Adipocyte (in vitro differentiated cells): ENCODE measurements at places on chromosomes 2 and 18.
A peak's percentile ranks its signal among the peaks of the same experiment; 100 is the strongest.

- DNase-seq = no peak
Observed at GRCh38 chr2:10022966-10023662, 20.2 kb upstream of the KLF11 start.

- DNase-seq = no peak
Observed at GRCh38 chr18:65661391-65661790, 89.4 kb upstream of the CDH7 start.

GRCh38 chr2:179311101-179311500 is 46.5 kb upstream of the SESTD1 start:
- DNase-seq = no peak

DNA sequence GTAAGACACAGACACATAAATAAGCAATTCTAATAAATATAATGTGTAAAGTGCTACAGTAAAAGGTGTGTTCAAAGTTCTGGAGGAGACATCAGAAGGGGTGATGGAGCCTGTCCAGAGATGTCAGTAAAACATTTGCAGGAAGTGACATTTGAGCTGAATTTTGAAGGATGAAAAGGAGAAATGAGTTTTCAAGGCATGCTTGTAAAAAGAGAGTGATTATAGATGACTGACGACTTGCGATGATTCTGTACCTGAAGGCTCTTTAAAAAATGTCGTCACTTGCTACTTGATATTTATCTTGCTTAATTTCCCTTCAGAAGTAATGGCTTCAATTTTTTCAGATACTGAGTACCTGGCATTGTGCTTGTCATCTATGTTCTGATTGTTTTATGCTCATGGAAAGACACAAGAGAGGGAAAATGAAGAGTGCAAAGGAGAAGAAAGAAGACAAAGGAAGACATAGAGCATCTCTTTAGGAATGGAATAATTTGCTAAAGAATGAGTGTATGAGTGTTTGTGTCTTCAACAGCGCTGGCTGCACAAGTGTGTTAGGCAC is 73.9 kb downstream of the PLA2R1 start:
- DNase-seq = no peak

- DNase-seq = no peak
Observed at GRCh38 chr2:126913329-126913728, 14.6 kb downstream of the TEX51 start.

GRCh38 chr2:69278366-69278765 is 108.7 kb downstream of the GFPT1 start:
- DNase-seq = no peak

DNA sequence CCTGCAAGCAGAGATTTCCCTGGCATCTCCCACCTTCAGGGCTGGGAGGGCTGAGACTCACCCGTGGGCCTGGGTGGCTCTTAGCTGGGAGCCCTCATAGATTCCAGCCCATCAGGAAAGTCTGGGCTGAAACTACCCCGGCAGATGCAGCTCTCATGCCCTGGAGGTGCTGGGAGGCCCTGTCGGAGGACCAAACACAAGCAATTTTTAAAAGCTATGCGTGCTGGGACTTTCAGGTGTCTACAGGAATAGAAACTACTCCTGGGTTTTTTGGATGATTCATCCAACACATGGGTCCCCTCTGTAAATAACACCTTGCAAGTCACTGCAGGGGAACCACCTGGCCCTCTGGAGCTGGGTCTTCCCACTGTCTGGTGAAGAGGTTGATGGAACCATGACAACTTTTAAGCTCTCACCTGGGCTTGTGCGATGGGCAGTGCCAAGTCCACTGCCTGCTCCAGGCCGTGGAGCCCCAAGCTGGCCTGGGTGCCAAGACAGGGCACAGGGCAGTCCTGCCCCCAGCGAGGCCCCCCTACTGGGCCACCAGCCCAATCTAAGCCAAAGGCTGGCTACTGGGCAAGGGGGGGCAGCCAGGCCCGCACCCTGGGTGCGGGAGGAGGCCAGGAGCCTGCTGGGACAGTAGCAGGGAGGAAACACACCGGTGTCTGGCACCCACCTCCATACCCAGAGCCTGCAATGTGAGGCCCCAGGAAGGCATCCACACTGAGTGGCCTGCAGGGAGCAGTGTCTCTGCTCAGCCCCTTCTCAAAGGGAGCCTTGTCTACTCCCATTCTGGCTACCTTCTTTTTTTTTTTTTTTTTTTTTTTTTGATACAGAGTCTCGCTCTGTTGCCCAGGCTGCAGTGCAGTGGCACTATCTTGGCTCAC is 1.1 kb upstream of the GPR55 start:
- DNase-seq = no peak

GRCh38 chr2:59824314-59824713 is 729.1 kb downstream of the BCL11A start:
- DNase-seq = no peak

DNA sequence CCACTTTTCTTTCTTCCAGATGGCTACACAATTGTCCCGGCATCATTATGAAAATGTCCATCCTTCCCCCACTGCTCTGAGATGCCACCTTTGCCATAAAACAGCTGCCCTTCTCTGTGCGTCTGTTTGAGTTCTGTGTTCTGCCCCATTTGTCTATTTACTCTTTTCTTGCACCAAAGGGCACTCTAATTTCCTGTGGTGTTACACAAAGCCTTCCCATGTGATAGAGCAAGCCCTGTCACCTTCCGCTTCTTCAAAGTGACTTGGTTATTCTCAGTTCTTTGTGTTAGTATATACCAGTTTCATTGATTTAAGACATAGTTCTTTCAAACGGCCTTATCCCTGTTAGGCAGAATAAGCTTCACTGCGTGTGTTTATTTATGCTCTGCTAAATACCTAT is 84.1 kb downstream of the FBXO15 start:
- no peak for DNase-seq

- no peak for DNase-seq
Observed at GRCh38 chr2:232038251-232038880, 76.9 kb downstream of the DIS3L2 start.

DNA sequence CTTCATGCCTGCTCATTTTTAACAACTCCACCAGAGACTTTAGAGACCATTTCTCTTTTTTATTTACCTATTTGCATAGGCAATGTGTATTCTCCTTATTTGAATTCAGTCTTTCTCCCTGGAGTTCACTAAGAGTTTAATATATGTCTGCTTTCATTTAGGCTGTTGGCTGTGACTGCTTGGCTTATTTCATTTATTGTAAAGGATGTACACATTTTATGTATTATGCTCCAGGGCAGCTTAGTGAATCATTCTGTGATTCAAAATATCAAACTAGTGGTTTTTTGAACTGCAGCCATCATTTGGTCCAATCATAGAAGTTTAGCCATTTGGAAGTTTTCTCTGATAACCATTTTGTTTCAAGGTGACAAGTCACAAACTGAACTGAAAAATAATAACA is 229.6 kb downstream of the LPIN1 start:
- no peak for DNase-seq

DNA sequence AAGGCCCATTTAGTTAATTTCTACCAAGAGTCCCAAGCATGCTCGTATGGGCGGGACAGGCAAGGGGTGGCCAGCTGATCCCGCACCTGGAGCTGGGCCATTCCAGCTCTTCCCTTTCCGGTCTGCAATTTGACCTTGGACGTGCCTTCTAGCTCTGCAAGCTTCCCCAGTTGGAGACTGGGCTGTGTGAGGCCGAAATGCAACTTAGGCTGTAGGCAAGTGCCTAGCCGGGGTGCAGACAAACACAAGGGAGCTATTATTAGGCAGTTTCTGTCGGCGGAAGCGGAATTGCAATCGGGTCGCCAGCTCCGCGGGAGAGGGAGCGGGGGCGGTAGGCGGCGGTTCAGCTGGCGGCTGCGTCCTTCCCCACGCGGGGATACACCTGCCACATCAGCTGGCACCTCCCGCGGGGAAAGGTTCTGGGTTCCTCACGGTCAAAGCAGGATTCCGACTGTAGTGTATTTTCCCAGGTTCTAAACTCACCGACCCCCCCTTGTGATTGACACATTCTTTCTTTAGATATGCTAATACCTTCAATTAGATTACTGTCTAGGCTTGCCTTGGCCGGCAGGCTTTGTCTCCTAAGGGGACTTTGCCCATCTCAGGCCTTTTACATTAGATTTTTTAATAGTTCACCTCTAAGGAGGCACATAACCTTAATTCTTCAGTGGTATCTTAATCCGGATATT is 17.1 kb upstream of the ZNF532 start:
- no peak for DNase-seq

GRCh38 chr2:149161481-149162225 is 123.2 kb downstream of the LYPD6B start:
- DNase-seq = no peak

DNA sequence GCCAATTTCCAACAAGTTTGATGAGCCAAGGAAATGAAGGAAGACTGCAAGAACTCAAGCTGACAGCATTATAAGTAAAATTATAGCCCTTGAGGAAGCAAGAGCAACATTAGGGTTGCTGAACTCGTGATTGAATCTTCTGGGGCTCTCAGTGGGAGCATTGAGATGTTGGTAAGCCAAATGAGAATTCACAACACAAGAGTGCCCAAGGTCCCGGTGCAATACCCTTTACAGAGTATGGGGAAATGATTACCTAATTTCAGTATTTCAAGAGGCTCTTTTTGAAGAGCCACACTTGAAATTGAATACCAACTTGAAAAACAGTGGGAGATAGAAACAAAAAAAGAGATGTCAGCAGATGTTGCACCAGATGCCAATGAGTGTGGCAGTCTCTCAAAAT is 554.5 kb downstream of the STK39 start:
- DNase-seq = no peak

DNA sequence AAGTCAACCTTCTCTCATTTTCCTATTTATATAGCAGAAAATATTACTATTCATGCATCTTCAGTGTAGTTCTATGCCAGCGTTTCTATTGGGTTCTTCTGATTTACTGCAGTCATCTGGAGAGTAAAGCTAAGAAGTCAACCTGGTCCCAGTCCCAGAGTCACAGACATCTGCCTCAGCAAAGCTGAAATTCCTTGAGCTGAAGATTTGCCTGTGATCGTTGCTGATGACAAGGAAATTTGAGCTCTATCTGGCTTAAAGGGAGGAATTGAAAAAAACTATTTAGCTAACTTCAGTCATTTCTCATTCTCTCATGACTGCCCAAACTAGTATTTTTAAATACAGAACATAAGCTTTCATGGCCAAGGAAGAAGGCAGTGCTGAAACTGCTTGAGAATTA is 45.7 kb downstream of the RND3 start:
- DNase-seq = peak; percentile 16

GRCh38 chr2:31234683-31235503 is 941 bp downstream of the EHD3 start:
- DNase-seq = peak; percentile 4

- DNase-seq = no peak
Observed at GRCh38 chr2:103012590-103012989, 250.8 kb downstream of the TMEM182 start.

DNA sequence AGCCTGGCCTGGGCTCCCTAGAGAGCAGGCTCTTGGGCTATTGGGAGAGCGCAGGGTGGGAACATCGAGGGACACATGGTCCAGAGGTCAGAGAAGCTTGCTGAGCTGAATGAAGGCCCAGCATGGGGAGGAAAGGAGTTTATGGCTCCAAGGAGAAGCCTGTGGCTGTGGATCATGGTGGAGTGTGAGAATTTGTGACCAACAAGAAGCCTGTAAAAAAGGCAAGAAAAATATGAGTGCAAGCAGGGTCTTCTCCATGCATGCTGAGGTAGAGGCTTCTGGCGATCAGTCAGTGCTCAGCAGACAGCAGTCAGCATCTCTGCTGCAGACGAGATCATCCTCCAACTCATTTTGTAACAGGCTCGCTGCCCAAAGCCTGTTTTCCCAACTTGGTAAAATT is 1.3 kb upstream of the SCYGR3 start:
- no peak for DNase-seq

- no peak for DNase-seq
Observed at GRCh38 chr2:220451438-220451837, 824.0 kb downstream of the SLC4A3 start.

DNA sequence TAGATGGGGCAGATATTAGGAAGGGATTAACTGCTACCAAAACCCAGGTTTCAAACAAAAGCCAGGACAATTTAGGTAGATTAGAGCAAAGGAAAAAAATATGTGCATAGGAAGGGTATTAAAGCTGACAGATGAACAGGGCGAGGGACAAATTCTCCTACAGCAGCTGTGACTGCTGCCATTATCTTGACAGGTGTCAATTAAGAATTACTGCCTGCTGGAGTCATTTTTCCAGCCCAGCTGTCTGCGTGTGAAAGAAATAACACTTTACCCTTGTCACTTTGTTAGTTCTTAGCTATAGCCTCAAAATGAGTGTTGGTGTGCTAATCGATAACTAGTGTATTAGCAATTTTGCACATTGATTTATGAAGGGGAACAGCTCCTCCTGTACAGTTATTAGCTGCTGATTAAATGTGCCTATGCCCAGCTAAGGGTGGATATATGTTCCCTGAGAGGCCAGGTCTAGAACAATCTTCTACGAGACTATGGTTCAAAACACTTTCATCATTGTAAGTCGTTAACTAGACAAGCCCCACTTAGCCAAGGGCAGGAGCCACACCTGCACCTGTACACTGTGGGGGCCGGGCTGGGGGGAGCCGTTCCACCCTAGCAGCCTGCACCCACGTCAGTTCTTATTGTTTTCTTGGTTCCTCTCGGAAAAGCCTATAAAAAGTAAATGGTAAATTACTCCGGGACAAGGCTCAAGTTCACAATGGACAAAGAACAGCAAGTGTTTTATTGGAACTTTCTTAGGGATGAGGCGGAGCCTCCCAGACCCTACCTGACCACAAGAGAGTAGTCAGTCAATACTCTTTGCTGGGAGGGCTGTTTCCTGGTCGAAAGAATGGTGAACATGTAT is 7.7 kb downstream of the TSHZ1 start:
- DNase-seq = no peak

GRCh38 chr2:20225294-20226151 is 593 bp upstream of the SDC1 start:
- peak; percentile 77 for DNase-seq

- DNase-seq = peak; percentile 73
Observed at GRCh38 chr2:190838492-190838910, 42.1 kb upstream of the GLS start.

GRCh38 chr2:56382466-56382865 is 198.7 kb downstream of the CCDC85A start:
- DNase-seq = no peak

GRCh38 chr2:43221124-43221762 is 5.2 kb downstream of the ZFP36L2 start:
- peak; percentile 97 for DNase-seq

DNA sequence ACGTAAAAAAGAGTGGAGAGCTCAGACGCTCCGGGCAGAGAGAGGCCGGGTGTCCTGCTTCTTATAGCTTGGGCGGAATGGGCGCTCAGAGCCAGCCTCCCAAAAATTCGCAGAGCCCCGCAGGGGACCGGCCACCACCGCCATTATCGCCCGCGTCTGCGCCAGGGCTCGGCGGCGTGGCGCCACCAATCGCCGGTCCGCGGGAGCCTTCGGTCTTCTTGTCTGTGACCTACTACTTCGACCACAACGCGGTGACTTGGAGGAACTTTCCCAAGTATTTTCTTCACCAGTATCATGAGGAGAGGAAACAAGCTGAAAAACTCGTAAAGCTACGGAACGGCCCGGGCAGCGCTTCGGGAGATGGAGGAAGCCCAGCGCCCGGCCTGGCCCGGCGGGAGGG is 1138.1 kb upstream of the CHAC2 start:
- DNase-seq = no peak
